ENCODE measurements at places on chromosomes 3 and 15.

DNA sequence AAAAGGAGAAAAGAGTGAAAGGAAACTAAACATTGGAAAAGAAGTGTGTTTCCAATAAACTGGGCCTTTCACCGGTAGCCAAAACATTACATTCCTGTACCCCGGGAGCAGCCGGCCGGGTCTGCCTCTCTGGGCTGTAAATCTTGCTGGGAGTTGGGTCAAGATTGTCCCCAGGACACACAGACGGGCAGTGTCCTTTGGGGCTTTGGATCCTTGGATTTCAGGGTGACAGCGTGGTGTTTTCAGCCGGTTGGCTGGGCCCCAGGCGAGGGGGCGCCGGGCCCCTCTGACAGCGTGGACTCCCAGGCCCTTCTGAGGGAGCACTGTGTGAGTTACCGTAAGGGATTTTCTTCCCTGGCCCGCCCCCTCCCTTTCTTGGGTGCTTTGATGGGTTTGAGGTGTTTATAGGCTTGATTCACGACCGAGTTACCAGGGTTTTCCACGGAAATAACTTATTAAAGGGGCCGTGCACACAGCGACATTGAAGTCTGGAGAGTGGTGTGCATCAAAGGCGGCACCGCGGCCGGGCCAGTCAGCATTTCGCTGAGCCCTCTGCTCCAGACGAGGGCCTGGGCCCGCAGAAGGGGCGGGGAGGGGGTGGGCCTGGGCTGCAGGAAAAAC lies 27.4 kb downstream of the SMAD6 start:
- DNase-seq = no peak

- DNase-seq = peak; percentile 59
These were observed 54.3 kb downstream of the OXNAD1 start for GRCh38 chr3:16319307-16319706.

GRCh38 chr3:139472380-139473010 lies 3.8 kb downstream of the RBP2 start:
- no peak for DNase-seq

- DNase-seq = no peak
These were observed 54.7 kb downstream of the IGF2BP2 start for GRCh38 chr3:185770109-185770508.

GRCh38 chr15:76903251-76903681 lies 1.9 kb downstream of the SCAPER start:
- DNase-seq = no peak

GRCh38 chr3:177263615-177264368 lies 66.5 kb upstream of the TBL1XR1 start:
- no peak for DNase-seq

DNA sequence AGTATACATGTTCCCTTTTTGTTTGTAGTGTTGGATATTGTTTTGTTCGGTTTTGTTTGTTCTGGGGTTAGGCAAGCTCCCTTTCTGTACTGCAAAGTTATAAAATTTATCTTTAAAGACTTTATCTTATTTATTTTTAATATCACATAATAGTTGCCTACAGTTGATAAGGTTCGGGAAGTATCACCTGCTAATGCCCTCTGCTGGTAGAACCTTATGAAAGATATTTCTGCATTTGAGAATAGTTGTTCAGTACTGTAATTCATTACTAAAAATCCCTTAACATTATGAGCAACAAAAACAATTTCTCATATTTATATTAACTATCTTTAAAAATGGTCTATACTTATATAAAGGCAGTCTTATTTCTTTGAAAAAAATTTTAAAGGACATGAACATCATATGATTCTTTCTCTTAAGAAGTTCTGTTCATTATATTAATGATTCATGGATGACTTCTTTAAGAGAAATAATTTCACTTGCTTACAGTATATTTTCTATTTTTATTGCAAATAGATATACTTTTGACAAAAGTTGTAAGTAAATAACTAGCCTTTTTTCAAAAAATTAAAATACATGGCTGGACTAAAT lies 1126.8 kb downstream of the SI start:
- no peak for DNase-seq

Measured in activated T-helper 1 cell treated with Interleukin-2 at 50 U/mL for 16 hours (primary cell).